ENCODE measurements at places on chromosomes 7 and 10.

DNA sequence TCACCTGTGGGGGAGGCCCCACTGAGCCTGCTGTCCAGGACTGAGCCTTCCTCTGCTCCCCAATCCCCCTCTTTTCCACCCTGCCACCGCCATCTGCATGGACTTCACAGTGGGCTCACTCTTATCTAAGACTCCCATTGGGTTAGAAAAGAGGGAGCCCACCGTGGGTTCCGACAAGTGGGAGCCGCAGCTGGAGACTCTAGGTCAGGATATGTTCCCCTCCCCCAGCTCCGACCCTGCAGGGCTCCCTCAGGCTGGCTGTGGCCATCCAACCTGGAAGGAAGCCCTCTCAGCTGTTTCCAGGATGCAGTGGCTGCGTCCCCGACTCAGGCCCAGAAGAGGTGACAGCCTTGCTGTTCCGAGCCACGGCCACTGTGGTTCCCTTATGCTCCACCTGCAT is 4.8 kb downstream of the WDR86 start:
- DNase-seq: no peak

GRCh38 chr7:69864274-69864673 is 266.0 kb downstream of the AUTS2 start:
- no peak for DNase-seq

DNA sequence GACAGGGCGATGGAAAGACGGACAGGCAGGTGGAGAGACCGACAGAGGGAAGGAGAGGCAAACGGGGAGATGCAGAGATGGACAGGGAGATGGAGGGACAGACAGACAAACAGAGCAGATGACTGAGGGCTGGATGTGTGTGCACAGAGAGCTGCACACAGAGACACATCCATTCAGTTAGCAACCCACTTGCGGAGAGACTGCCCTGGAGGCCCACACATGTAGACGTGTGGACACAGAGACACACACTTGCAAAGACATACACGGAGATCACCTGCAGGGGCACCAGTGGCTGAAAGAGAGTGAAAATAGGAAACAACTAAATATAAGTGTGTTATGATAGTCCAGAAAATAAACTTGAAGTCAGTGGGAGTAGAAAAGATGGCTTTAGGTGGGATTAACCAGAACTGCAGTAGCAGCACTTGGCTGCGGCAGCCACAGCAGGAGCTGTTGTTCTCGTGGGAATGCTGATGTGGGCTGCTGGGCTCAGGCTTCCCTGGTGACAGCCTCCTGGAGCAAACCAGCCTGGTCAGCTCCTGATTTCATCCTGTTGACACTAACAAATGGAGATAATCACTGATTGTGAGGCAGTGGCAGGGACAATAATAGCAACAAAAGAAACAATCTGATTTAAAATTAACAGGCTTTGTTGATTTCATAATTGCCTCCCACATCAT is 134.1 kb downstream of the CCNY start:
- no peak for DNase-seq

GRCh38 chr10:92789786-92790185 is 58.5 kb upstream of the EXOC6 start:
- no peak for DNase-seq

GRCh38 chr10:62077330-62078015 is 176.0 kb downstream of the ARID5B start:
- DNase-seq: no peak

- DNase-seq: peak; percentile 92
Observed at GRCh38 chr7:13990984-13991790, 1.7 kb upstream of the ETV1 start.

DNA sequence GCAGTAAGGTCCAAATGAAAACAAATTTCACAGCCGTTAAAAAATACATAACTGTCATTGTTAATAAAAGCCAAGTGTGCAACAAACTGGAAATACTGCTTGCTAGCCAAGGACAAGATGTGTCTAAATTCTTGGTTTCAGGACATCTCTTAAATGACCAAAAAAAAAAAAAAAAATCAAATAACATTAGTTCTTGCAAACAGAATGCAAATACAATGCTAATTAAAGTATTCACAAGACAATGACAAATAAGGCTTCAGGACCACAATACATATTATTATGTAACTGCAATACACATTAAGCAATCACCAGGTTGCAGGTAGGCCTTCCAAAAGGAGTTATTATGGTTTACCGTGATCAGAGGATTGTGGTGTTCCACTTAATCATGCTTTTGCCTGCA is 3.6 kb downstream of the ARHGAP21 start:
- DNase-seq: no peak

DNA sequence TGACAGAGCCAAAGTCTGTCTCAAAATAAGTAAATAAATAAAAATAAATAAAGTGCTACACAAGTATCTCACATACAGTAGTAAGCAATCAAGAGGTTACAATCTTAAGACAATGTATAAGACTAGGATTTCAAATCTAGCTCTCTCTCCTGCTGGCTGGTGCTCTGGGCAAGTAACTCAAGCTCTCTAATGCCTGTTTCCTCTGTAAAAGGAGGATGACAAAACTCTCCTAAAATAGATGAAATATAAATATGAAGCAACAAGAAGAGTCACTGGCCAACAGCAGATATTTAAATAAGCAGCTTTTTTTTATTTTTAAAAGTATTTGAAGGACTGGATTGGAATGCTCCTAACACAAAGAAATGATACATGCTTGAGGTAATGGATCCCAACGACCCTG is 7.2 kb downstream of the SFMBT2 start:
- DNase-seq: no peak

DNA sequence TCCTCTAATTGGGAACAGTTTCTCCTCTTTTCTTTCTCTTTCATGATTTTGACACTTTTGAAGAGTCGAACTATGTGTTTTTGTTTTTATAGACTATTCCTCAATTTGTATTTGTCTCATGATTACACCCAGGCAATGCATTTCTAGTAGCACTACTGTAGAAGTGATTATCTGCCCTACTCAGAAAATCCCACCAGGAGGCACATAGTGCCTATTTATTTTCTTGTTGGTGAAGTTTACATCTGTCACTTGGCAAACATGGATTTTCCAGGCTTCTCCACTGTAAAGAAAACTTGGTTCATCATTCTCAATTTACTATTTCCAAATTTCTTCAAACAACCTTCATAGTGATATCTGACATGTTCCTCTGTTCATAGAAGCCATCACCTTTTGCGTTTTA is 893.9 kb downstream of the CCSER2 start:
- no peak for DNase-seq

Data from AG08396 (cell line).